ENCODE measurements at places on chromosomes 11 and 22.
A peak's percentile ranks its signal among the peaks of the same experiment; 100 is the strongest.

- DNase-seq = no peak
These were observed 67.9 kb downstream of the MCM5 start for GRCh38 chr22:35467681-35468434.

- DNase-seq = peak; percentile 31
These were observed 5.2 kb downstream of the BET1L start for GRCh38 chr11:201966-202365.

DNA sequence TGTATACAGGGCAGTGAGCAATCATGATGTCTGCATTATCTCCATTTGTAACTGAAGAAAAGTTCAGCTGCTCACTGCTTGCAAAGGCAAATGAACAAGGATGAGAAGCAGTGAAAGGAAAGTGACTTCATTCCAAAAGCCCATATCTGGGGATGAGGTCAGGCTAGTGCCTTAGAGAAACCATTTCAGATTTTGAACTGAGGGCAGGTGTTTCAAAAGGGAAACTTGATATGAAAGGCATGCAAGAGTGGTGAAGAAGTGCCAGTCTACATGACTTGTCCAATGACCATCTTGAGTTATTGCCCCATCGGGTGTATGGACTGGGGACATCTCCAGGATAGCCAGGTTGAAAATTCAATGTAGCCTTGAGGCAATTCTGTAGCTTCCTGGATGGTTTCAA lies 7.3 kb upstream of the APOL4 start:
- DNase-seq = no peak

- no peak for DNase-seq
These were observed 80.2 kb upstream of the NAV2 start for GRCh38 chr11:19632499-19632834.

- no peak for DNase-seq
These were observed 3.6 kb downstream of the HPS4 start for GRCh38 chr22:26479792-26480610.

- no peak for DNase-seq
These were observed 13.1 kb downstream of the PPP6R3 start for GRCh38 chr11:68473693-68474092.

DNA sequence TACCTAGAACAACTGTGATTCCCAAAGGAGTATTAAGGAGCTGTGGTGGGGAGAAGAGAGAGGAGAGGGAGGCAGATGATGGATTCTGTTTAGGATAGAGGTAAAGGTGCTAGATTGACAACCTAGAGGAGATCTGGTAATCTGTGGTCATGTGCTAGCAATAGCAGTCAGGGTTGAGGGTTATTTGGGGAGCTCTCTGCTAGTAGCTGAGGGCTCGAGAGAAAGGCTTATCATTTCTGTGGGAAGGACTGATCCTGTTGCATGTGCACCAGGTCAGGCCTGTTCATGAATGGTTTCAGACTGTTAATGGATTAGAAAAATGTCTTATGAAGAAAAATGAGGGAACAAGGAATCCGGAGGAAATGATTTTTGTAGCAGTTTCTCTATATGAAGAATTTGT lies 63.2 kb downstream of the MTMR3 start:
- DNase-seq = no peak

DNA sequence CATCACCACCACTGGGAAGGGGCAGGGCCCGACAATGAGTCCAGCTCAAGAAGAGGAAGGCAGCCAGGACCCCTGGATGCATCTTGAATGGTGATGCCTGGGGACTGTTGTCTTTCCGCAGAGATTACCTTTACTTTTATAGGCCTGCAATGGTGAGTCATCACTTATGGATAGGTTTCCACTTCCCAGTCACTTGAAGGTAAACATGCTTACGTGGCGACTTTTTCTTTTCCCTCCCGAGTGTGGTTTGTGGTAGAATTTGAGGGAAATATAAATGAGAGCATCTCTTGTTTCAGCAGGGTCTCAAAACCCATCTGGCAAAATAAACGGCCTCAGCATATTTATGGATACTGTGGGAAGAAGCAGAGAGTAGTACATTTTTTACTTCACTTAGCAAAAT lies at the start of gene MMP13:
Gene MMP13, minus strand, starts transcription at position 109 of the 400 bp plus-strand sequence. Its CDS starts 27 bp downstream, at position 82.
- no peak for DNase-seq

DNA sequence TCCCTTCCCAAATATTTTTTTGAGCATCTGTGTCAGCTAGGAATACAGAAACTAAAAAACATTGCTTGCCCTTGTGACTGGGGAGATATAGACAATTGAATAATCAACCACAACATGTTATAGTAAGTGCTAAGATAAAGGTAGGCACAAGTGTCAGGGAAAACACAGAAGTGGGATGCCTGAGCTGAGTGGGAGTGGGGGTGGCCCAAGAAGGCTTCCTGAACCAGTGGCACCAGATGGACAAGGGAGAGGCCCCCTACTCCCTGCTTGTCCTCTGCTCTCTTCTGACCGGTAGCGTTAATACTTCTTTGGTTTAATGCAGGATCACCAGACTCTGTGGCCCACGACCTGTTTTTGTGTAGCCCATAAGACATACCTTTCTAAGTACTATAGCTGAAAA lies 48.8 kb downstream of the PACS1 start:
- no peak for DNase-seq

GRCh38 chr11:42066113-42066512 lies 606.7 kb upstream of the LRRC4C start:
- no peak for DNase-seq

- no peak for DNase-seq
These were observed 27.1 kb downstream of the SDHD start for GRCh38 chr11:112113539-112114457.

- no peak for DNase-seq
These were observed 122.3 kb upstream of the SNX19 start for GRCh38 chr11:131038597-131038996.

DNA sequence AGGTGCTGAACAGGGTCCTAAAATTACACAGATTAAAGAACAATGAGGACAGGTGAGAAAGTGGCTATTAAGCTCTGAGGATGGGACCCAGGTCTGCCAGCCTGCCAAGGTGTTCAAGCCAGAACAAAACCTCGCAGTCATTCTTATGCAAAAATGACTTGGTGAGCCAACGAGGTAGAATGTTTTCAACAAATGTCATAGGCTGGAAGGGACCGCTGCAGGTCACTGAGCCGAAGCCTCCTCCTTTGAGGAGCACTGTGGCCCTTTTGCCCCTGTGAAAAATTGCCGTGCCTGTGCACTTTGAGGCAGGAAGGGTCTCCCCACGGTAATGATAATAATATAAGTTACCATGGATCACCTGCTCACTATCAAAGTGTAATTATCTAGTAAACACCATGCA lies 216.2 kb downstream of the DSCAML1 start:
- no peak for DNase-seq

DNA sequence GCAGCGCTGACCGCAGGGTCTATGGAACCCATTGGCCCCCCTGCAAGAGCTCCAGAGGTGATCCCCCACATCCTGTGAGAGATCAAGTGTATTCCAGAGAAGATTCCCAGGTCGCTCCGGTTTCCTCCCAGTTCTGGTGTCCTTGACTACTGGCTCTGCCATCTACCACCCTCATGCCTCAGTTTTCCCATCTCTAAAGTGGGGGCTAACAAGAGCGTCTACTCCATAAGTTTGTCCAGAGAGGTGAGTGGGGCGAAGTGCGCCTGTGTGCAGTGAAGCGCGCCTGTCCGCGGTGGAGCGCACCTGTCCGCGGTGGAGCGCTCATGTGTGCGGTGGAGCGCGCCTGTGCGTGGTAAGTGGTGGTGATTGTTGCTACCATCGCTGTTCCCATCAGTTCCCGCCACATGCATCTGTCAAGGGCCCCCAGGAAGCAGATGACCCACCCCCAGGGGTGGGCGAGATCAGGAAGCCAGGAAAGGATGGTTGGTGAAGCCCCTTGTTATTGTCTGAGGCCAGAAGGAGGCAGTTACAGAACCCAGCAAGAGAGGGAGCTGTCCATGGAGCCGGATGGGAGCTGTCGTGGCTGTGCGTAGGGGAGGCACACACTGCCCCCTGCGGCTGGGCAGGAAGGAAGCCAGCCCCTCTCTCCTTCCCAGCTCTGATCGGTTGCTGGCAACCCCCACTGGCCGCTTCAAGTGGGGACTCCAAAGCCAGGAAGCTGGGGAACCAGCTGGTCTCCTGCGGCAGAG lies 73.2 kb upstream of the FGF3 start:
- DNase-seq = no peak

DNA sequence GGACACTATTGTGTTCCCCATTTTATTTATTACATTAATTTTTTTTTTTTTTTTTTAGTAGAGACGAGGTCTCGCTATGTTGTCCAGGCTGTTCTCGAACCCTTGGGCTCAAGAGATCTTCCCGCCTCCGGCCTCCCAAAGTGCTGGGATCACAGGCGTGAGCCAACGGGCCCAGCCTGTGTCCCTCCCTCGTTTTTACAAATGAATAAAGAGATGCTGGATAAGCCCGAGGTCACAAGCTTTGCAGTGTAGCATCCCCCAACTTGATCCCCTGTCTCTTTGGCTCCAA lies 297 bp upstream of the MTFP1 start:
- no peak for DNase-seq

- no peak for DNase-seq
These were observed 523 bp upstream of the MPZL3 start for GRCh38 chr11:118252688-118253087.

- DNase-seq = peak; percentile 23
These were observed 437.8 kb upstream of the CCDC90B start for GRCh38 chr11:83723999-83724398.

GRCh38 chr11:109264128-109264527 lies 157.9 kb upstream of the C11orf87 start:
- no peak for DNase-seq

- DNase-seq = no peak
These were observed 35.0 kb downstream of the CWC15 start for GRCh38 chr11:94938095-94939055.

GRCh38 chr11:133530501-133530835 lies 1.8 kb downstream of the OPCML start:
- DNase-seq = no peak

GRCh38 chr11:134607963-134608750 lies 196.1 kb upstream of the B3GAT1 start:
- DNase-seq = no peak

GRCh38 chr11:15266999-15267398 lies 152.3 kb downstream of the INSC start:
- DNase-seq = no peak

GRCh38 chr11:15828215-15828853 lies 528.0 kb downstream of the SOX6 start:
- no peak for DNase-seq
